Effector memory CD8-positive, alpha-beta T cell (primary cell): ENCODE measurements at places on chromosomes 4 and X.

GRCh38 chr4:109302361-109303139 lies at the start of gene COL25A1:
TSS of gene COL25A1 (minus strand) at chr4:109302658.
- DNase-seq = peak; percentile 9

DNA sequence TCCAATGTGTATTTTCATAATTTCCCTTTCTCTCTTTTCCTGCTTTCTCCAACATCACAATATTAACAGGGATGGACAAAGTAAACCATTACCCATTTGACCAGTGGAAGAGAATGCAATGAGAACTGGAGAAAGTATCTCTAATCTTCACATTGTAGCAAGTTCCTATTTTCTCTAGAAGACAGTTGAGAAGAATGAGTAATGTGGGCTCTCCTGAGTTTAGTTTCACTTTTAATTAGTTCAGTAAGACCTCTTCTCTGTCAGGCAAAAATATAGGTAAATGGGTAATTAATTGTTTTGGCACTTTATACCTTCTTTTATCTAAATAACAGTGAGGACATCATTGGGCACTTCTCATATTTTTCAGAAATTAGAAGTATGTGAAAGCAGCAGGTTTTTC lies 602.0 kb downstream of the GLUD2 start:
- no peak for DNase-seq

DNA sequence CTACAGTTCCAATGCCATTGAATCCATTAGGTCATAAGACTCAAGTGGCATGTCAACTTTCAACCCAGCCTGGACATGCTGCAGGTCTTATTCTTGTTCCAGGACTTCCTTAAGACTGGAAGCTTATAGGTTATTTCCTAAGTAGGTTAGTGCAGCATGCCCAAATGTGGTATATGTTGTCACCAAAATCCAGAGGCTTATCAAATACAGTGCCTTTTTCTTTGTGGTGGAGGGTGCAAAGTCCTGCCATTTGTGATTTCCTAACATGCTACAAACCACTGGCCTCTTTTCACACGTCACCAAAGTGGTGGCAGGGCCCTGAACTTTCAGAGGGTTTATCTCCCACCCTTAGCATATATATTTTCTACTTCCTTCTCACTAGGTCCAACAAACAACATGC lies 9.7 kb upstream of the TMEM184C start:
- DNase-seq = no peak

GRCh38 chr4:170386511-170386910 lies 296.8 kb upstream of the AADAT start:
- no peak for DNase-seq

- no peak for DNase-seq
These were observed 152.3 kb upstream of the SCML1 start for GRCh38 chrX:17585006-17585405.

DNA sequence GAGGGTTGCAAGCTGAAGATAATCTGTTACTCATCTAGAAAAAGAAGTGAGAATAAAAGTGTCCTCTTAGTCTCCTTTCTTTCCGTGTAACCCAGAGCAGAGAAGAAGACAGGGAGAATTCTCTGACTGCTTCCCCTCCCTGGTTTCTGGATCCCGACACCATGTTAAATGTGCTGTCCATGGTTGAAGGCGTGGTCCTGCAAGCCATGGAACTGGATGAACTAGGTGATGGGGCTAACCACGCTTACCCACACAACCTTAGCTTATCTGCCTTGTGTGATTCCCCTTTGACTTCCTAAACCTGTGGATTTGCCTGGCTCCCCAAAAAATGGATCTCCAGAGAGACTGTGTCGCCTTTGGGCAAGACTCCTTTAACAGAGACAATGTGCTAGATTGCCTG lies 907.6 kb downstream of the FSTL5 start:
- no peak for DNase-seq

- peak; percentile 1 for DNase-seq
These were observed 44.5 kb downstream of the TRIM2 start for GRCh38 chr4:153248641-153249198.

- no peak for DNase-seq
These were observed 494.4 kb downstream of the TMA16 start for GRCh38 chr4:163988865-163989264.

DNA sequence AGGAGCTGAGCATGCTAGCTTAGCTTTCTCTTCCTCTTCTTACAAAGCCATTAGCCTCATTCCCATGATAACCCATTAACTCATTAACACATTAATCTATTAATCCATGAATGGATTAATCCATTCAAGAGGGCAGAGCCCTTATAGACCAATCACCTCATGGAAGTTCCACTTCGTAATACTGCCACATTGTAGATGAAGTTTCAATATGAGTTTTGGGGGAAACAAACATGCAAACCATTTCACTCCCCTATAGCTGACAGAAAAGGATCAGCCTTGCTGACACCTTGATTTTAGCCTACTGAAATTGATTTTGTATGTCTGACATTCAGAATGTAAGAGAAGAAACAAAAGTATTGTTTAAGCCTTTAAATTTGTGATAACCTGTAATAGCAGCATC lies 251.8 kb upstream of the GALNTL6 start:
- DNase-seq = no peak

DNA sequence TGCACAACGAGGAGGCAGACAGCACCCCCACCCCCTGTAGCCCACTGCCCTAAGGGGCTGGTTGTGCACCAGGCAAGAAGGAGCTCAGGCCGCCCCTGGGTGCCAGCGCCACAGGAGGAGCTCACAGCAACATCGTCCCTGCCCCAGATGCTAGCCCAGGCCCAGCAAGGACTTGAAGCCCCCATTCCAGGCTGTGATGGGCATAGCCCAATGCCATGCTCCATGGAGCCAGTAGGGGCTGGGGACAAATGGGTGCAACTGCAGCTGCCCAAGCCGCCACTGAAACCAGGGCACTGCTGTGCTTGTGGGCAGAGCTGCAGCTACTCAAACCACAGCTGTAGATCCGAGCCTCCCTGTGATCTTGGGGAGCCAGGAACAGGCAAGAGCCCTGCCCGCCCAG lies 241.3 kb upstream of the GIMD1 start:
- no peak for DNase-seq

- DNase-seq = no peak
These were observed 45.1 kb upstream of the PPARGC1A start for GRCh38 chr4:23934915-23935314.

DNA sequence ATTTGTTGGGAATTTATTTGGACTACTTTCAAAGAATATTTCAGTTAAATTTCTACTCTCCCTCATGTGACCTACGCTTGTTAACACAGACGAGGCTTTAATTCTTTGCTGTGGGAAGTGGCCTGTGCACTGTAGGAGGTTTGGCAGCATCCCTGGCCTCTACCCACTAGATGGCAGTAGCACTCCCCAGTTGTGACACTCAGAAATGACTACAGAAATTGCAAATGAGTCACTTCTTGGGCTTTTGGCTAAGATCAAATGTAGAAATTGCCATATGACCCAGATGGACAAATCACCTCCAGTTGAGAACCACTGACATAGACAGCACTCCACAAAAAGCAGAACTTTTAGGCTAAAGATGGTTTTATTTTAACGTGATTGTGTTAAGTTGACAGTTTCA lies 22.1 kb downstream of the PIR start:
- peak; percentile 39 for DNase-seq

DNA sequence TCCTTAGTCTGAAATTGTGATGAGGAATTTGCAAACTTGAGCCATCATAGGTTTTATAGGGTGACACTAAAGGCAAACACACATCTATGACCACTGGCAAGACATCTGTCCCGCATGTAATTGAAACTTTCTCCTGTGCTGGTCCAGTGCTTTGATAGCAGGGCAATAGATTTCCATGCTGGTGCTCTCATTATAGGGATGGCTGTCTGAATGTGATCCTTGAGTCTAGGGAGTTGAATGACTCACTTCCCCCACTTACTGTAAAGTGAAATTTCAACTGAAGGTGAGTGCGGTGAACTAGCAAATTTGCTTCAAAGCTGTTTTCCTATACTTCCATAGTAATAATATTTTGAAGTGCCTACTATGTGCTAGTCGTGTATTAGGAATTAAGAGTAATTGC lies 1630.0 kb downstream of the STIM2 start:
- no peak for DNase-seq

DNA sequence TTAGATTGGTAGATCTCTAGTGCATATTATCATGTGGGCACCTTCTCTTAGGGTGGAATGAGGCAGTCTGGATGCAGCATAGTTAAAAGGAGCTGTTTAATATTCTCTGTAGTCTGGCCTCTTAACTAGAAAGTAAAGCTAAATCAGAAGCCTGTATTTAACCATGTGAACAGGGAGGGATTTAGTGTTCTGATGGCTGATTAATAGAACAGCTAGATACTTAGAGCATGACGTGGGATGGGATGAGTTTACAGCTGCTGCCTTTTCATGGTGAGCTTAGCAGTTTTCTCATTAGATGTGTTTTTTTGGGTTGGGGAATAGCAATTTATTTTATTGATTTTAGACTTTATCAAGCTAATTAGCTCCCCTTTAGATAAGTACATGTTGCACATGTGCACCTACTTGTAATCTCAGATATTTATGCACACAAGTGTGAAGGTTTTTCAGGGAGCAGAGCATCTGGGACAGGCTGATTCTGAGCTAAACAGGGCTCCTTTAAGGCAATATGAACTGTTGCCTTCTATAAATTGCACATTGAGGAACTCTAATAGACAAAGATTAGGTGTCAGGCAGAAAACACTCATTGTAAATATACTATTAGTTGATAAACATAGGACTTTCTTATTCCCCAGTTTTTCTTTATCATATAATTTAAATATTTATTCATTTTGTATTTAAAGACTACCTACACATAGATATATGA lies 34.1 kb downstream of the YIPF6 start:
- no peak for DNase-seq

- DNase-seq = no peak
These were observed 2.8 kb upstream of the RBM46 start for GRCh38 chr4:154778264-154778663.

DNA sequence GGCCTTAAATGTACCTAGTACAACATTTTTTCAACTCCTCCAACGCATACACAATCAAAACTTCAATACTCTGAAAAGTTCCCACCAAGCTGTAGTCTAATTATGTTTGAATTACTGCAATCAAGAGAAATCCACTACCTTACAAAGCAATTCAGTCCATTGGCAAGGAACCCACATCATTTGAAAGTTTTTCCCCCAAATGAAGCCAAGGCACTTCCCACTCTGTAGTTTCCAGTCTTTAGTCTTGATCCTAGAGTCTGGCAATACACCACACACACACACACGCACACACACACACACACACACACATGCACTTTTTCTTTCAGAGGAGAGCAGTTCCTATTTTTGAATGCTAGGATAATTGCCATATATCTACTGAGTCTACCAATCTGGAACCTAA lies 79.6 kb downstream of the ANTXR2 start:
- DNase-seq = no peak

DNA sequence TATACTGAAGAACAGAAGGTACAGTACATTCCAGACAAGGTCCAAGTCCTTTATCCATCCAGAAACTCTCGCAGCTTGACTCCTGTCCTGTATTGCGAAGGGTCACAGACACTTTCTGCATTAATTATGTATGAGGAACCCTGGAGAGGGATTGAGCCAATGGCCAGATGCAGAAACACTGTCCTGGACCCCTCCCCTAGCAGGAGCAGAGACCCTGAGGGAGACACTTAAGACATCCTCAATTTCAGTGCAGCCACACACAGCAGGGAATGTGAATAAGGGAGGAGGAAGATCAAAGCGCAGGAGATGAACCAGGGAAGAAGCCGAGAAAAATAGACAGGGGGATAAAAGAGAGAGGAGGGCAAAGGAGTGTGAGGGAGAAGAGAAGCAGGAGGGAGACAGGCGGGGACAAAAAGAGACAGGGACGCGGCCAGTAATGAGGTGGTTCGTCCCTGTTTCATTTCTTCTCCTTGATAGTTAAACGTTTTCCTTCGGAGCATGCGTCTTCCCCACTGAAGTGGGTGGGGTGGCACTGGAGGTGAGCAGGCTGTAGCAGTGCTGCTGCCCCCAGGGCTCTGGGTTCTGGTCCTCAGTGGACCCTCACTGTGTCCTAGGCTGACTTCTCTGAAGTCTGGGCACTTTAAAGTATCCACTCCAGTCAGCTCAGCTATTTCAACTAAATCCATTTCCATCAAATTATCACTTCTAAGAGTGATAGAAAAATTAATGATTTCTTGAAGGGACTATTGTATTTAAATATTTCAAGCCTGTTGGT lies 356.4 kb upstream of the NOCT start:
- no peak for DNase-seq

- no peak for DNase-seq
These were observed 15.1 kb downstream of the LRPAP1 start for GRCh38 chr4:3516836-3517730.

DNA sequence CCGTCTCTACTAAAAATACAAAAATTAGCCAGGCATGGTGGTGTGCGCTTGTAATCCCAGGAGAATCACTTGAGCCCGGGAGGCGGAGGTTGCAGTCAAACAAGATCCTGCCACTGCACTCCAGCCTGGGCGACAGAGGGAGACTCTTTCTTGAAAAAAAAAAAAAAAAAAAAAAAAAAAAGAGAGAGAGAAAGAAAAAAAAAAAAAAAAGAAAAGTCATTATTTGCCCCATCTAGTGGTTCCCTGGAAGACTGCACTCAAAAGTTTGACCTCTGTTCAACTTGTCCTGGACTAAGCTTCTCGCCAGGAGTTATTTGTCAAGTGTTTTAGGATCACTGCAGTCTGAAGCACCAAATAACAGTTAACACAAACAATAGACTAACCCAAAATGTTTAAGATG lies 45.3 kb upstream of the KCTD8 start:
- DNase-seq = no peak

DNA sequence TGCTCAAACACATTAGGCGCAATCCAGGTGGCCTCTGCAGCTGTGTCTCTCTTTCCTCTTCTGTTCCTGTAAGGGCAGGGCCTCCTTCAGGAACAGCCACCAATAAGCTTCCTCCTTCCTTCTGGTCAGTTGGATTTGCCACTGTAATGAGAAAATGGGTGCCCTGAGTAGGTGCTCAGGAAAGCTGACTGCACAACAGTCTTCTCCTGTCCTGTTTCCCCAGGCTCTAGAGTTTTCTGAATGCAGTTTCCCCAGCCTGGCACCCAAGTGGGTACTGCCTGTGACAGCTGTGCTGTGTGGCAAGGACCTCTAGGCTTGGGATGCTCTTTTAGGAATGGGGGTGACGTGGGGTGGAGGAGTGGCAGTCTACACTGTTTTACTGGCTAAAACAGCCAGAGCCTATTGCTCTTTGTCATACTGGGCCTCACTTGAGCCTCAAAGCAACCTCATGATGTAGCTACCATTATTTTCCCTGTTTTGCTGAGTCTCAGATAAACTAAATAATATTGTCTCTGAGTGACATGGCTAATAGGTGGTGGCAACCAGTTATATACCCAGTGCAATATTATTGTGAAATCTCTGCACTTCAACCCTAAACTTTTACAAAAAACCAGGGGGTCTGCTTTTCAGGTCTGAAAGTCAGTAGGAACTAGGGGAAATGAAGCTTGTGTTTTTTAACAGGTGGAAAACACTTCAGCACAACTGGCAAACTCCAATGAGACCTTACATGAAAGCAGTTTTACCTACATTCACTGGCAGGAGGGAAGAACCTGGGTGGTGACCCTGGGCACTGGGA lies 1.2 kb downstream of the CXCL2 start:
- DNase-seq = no peak

DNA sequence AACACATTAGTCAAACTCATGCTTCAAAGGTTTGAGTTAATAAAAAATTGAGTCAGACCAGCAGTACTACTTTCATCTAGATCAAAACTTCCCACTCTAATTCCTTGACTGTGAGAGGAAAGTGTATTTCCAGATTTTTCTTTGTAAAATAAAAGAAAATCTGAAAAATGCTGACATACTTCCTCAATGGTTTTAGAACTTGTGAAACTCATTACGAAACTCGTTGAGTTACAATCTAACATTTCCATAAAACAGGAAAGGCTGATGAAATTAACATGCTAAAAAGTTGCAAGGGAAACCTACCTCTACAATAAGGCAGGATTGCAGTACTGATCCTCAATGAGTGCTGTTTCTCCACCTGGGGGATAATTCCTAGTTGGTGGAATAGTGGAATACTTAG lies 217.8 kb upstream of the HCCS start:
- no peak for DNase-seq
